NCI-H82 (cell line): ENCODE measurements at places on chromosomes 5 and 9.

DNA sequence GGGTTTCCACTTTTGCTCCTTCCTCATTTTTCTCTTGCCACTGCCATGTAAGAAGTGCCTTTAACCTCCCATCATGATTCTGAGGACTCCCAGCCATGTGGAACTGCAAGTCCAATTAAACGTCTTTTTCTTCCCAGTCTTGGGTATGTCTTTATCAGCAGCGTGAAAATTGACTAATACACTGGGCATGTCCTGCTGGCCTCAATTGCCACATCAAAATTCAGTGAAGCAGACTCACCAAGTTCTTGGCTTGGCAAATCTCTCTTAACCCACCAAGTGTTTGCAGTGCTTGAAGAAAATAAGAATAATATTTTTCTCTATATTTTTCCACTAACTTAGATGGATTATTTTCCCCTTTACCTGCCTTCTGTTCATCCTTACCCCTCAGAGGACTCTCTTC lies 212.0 kb downstream of the BRINP1 start:
- no peak for DNase-seq

GRCh38 chr5:74517700-74518099 lies 122.8 kb downstream of the ENC1 start:
- DNase-seq: no peak

DNA sequence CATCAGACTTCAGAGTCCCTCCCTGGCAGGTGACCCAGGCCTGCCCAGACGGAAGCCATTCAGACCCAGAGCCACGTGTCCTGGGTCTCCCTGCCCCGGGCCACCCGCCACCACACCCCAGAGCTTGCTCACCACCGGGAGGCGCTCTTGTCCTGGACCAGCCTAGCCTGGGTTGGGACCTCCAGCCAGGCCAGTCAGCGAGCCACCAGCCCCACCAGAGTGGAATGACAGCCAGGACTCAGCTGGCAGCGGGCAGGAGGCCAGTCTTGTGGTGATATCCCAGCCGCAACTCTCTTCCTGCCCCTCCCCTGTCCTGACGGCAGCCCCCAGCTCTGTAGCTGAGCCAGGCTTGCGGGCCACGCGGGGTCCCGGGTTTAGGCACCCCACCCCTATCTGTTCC lies 1.7 kb upstream of the PTGDS start:
- no peak for DNase-seq

GRCh38 chr9:93510041-93510440 lies 56.7 kb upstream of the FAM120AOS start:
- DNase-seq: no peak

DNA sequence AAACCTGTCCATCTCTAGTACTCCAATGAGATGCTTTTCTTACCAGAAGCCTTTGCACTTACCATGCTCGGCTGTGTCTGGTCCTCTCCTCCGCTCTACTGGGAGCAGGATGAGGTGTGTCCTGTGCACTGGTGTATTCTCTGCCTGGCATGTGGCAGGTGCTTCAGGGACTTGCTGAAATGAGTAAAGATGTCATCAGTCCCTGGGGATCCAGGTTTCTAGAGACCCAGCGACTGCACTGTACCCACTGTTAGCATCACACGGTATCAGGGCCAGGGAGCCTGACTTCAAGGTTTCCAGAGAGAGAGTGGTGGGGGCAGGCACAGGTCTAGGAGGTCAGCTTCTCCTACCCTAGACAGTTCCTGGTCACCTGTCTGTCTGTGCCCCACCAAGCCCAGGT lies 10.5 kb downstream of the PTTG1 start:
- no peak for DNase-seq

- no peak for DNase-seq
Observed at GRCh38 chr9:14730461-14730898, 7.9 kb upstream of the CER1 start.

DNA sequence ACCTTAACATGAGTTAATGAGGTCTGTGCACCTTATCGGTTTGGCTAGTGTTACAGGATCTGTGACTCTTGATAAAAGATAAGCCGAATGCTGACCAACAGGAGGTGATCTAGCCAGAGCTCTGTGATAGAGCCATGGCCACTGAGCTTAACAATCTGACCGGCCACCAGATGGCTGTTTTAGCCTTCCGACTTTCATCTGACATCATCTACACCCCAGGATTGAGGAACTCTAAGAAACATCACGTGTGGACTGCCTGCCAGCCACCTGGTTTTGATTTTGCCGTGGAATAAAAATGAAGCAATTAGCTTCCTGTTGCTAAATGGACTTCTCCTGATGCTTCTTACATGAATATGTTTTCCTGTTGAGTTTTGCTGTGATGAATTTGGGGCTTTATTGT lies 281.3 kb downstream of the CEMIP2 start:
- peak; percentile 12 for DNase-seq

DNA sequence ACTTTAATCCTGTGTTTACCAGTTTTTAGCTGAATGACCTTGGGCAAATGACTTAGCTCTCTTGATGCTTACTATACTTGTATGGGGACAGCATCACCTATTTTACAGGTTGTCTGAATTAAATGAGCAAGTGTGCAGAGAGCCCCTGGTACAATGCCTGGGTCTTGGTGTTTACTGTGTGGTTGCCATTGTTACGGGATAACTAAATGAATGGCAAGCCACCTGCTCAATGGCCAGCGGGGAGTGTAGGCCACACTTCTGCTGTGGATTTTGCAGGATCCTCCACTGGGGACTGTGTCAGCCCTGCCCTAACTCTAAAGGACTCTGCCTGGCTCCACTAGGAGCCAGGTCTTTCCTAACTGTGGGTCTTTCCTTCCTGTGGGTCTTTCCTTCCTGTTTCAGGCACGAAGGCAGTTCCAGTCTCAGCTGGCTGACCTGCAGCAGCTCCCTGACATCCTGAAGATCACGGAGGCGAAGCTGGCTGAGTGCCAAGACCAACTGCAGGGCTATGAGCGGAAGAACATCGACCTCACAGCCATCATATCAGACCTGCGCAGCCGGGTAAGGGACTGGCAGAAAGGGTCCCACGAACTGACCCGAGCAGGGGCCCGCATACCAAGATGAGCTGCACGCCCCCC lies 10.3 kb upstream of the GLE1 start:
- peak; percentile 85 for DNase-seq

DNA sequence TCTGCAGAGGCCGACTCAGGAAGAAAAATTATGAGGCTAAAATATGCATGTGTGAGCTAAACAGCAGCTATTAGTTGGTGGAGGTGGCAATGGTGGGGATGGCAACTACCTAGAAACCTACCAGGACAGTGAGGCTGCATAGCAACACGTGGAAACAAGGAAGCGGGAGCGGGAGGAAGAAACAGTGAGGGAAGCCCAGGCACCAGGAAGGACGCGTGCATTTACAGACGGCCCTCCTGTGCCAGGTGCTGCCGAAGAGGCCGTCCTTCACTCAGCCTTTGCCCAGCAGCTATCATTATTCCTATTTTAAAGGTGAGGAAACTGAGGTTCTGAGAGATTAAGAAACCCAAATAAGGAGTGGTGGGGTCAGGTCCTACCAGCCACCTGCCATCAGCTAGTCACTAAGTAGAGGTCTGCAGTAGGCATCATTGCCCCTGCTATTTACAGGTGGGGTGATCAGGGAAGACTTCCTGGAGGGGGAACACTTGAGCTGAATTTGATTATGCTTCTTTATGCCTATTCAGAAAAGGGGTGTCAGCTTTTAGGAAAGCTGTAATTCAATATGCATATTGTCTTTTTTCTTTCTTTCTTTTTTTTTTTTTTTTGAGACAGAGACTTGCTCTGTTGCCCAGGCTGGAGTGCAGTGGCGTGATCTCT lies 125.3 kb downstream of the CRB2 start:
- DNase-seq: no peak

- no peak for DNase-seq
Observed at GRCh38 chr5:148314731-148315130, 2.5 kb downstream of the SPINK7 start.

- DNase-seq: no peak
Observed at GRCh38 chr9:75046725-75047345, 18.7 kb upstream of the CARNMT1 start.

DNA sequence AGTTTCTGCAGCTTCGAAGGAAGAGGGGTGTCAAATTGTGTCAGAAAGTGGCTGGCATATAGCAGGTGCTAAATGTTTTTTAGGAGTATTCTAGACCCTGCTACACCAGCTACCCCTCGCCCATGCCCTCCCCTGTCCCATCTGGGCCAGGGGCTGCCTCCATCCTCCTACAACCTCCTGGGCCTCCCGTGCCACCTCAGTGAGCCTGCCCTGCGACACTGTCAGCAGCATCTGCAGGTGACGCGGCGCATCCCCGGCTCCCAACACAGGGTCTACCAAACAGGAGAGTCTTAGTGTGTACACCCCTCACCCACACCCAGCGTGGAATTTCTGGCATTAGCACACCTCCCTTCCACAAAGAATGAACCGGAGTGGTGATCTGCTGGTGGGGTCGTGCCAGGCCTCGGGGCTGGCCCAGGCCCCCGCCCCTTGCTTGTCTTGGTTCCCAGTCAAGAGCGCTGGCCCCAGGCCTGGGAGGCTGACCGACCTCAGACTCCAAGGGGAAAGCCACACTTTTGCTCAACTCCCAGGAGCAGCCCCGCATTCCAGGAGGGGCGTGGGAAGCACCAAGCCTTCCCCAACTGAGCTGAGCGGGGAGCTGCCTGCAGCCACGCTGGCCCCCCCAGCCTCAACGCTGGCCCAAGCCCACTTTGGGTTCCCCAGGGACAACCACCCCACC lies 55.2 kb downstream of the NEURL1B start:
- no peak for DNase-seq

DNA sequence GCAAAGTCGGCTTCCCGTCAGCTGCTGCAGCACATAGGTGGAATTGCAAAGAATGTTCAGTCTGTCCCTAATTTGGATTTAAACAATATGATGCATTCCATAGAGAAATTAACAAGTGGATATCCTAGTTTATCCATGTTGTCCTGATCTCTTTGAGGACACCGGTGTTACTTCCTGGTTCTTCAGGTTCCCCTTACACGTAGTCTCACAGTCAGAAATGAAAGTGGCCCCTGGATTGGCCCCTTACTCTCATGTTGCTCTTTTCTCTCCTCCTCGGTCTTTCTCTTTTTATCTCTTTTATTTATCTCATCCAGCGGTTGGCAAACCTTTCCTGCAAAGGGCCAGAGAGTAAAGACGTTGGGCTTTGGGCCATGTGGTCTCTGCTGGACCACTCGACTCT lies 265.1 kb downstream of the GAS1 start:
- DNase-seq: no peak

DNA sequence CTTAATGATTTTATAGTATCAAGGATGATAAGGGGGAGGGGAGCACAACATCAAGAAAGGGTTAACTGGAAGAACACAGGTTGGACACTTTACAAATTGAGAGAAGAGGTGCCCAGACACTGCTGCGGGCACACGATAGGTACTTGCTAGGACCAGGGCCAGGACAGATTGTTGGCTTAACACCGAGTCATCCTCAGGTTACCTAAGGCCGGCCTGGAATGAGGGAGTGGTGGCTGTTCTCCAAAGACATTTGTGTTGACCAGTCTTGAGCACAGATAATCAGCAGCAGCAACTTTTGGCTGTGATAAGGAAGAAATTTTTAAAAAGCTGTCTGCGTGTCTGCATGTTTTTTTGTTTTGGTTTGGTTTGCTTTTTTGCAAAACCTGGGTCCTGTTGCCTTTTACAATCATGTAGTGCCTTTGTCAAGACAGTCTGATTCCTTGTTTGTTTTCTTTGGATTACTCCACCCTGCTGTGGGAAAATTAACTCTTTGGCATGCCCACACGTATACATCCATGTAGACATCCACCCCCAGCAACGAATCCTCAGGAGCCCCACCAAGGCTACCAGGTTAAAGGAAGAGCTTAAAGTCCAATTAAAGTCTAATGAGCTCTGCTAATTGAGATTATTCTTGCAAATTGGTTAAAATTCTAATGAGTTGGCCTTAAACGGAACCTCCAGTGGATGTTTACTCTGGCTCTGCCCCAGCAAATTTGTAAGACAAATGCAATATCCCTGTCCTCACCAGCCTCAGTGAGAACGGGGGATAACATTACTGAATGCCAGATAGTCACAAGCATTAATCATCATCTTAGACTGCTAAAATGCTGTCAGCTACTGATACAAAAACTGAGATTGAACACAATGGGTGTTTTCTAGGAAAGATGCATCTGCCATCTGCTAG lies 382.3 kb downstream of the ACTL7B start:
- DNase-seq: peak; percentile 70

- DNase-seq: no peak
Observed at GRCh38 chr9:111068771-111069170, 30.5 kb upstream of the LPAR1 start.

DNA sequence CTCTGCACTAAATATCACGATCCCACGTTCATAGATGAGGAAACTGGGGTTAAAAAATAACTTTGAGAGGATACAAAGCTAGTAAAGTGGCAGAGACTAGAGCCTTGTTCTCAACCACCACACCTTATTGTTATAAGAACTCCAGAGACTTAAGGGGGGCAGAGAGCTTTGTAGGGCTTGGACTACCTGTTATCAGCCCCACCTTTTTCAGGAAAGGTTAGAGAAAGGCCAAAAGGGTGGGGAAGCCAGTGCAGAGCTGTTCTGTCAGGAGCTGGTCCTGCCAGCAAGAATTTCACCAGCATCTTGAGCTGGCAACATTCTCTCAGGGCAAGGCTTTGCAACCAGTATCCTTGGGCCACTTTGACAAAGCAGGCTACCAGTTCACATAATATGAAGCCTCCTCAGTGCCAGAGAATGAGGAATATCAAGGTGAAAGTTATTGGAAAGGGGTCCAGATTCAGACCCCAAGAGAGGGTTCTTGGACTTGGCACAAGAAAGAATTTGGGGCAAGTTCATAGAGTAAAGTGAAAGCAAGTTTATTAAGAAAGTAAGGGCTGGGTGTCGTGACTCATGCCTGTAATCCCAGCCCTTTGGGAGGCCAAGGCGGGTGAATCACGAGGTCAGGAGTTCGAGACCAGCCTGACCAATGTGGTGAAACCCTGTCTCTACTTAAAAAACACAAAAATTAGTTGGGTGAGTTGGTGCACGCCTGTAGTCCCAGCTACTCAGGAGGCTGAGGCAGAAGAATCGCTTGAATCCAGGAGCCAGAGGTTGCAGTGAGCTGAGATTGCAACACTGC lies 66.2 kb upstream of the CLINT1 start:
- no peak for DNase-seq

GRCh38 chr5:58080573-58080972 lies 379.3 kb downstream of the PLK2 start:
- no peak for DNase-seq

- DNase-seq: no peak
Observed at GRCh38 chr5:58924306-58924705, 341.4 kb downstream of the RAB3C start.

GRCh38 chr9:135772056-135772646 lies 70.2 kb downstream of the KCNT1 start:
- no peak for DNase-seq

DNA sequence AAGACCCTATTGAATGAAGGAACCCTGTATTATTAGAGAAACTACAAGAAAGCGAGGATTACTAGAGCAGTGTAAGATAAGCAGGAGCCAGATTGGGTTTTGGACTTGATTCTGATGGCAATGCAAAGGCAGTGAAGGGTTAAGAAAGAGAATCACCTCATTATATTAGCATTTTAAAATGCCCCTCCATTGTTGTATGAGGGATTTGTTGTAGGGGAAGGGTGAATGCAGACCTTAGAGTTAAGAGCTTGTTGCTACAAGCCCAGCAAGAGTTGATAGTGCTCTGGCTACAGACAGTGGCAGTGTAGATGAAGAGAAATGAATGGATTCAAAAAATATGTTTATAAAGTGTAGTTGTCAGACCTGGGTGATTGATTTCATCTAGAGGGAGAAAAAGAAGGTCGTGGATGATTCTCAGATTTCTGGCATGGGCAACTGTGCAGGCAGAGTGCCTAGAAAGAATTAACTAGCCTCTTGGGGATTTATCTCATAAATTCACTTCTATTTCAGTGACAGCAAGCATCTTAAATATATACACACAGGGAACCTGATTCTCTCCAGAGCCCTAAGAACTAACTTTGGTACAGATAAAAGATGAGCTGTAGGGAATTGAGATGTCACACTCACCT lies 344.8 kb downstream of the ARRDC3 start:
- DNase-seq: no peak
